ENCODE measurements at places on chromosomes 2 and 18.
A peak's percentile ranks its signal among the peaks of the same experiment; 100 is the strongest.

DNA sequence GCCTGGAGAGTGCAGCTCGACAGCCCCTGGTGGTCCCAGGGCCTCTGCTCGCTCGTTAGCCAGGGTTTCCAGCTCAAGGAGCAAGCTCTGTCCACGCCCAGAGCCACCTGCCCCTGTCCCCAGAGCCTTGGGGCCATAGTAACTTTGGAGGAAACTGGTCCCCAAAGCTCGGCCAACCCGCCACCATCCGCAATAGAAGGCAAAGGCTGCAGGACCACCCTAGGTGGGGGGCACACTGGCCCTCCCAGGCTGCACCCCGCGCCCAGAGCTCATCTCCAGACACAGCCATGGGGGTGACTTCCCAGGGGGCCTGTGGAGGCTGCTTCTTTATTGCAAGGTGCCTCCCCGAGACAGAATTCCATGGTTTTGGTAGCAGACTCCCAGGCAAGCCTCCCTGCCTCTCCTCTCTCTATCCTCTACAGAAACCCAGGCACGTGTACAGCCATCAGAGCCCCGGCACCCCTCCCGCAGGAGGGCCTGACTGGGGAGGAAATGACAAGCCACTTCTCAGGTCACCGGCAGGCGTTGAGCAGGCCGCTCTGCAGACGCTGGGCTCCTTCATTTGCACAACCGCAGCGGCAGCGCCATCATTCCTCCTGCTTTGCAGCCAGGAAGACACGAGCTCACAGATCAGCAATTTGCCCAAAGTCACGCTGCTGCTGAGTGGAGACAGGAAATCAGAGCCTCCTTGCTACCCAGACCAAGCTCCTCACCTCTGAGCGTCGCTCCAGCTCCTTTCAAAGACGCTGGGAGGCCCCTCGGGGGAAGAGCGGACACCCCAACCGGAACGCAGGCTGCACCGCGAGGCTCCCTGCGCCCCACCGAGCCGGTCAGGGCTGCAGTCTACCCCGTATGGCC, 80.2 kb downstream of the NDUFA10 start:
- no peak for DNase-seq

DNA sequence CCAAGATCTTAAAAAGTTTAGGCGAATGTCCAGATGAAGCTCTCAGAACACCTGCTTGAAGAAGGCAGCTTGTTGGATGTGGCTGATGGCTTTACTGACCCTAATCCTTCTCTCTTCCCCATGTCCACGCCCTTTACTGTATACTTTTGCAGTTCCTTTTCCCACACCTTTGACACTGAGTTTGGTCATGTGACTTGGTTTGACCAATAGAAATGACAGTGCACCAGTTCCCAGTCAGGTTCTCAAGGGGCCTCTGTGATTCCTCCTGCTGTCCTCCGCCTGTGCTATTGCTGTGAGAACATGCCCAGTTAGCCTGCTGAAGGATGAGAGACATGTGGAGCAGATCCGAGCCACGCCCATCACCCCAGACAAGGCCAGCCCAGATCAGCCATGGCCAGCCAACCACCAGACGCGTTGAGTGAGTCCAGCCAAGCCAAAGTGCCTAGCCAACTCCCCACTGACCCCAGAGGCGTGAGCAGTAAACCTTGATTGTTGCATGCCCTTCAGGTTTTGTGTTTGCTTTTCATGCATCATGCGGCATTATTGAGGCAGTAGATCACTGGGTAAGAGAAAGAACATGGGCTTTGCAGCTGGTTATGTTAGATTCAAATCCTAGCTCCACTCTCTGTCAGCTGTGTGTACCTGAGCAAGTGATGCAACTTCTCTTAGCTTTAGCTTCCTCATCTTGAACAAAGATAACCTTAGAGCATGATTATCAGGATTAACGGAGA, 258.0 kb upstream of the SIX2 start:
- DNase-seq = peak; percentile 9

- DNase-seq = no peak
Observed at GRCh38 chr18:12890964-12891363, 6.9 kb upstream of the PTPN2 start.

GRCh38 chr2:75200140-75201096, 1.1 kb upstream of the TACR1 start:
- peak; percentile 78 for DNase-seq

DNA sequence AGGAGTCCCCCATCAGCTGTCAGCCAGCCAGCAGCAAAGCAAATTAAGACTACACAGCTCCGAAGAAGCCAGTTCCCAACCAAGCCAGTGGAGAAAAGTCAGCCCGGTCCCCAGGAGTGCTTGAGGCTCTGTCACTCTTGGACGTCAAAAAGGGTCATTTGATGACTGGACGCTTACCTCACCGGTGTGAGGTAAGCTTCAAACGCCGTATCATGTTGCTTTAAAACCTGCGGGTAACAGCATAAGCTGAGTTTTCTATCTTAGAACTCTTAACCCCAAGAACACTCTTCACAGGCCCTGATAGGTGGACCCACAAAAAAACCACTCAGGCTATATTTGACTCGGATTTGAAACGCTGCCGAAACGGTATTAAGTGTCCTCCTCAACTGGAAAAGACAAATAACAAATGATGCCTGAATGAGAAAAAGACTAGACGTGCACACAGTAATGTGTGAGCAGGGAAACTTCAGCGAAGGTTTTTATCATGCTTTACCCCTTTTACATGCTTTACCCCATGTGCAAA, 682 bp upstream of the LNPK start:
- peak; percentile 54 for DNase-seq

- no peak for DNase-seq
Observed at GRCh38 chr2:236107942-236108625, 60.1 kb downstream of the GBX2 start.

GRCh38 chr2:121716126-121716525, 20.5 kb downstream of the NIFK start:
- no peak for DNase-seq

DNA sequence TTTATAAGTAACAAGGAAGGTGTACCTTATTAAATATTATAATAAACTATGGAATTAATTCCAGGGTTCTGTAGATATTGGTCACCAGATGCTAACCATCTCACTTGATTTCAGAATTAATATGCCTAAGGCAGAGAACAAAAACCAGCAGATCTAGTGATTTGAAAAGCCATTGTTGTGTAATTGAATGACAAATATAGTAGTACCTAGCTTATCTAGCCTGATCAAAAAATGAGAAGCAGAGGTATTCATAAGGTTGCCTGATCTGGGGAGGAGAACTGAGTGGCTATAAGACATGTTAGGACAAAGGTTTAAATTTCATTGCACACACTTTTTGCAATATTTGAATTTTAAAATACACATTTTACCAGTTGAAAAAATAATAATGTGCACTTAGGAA, 132.0 kb upstream of the UBE2E3 start:
- DNase-seq = no peak

DNA sequence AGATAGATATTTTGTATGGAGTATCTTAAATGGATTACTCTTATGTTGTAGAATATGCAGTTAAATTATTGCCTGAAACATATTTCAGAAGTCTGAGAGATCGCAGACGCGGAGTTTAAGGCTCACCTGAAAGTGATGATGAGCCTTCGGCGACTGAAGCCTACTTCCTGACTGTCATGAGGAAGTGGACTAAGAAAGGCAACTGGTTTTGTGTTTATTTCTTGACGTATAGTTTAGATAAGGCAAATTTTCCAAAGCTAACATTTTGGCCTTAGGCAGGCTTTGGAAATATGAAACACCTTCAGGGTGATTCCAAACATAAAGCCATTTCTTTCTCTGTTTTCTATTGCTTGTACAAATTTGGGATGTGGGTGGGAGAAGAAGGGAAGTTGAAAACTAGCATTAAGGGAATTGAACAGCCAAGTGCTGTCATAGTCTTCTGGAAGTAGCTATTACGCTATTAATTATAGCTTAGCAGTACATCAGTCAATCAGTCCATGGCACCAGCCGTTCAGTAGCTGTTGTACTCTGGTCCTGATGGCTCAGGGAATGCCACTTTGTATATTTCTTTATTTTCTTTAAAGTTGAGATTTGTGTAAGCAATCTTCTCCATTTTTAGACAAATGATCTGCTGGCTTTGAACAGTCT, 1.5 kb downstream of the GRHL1 start:
- DNase-seq = no peak

- no peak for DNase-seq
Observed at GRCh38 chr18:70116949-70117348, 88.5 kb downstream of the RTTN start.

GRCh38 chr2:232213176-232213575, 165.4 kb upstream of the ALPP start:
- DNase-seq = no peak

DNA sequence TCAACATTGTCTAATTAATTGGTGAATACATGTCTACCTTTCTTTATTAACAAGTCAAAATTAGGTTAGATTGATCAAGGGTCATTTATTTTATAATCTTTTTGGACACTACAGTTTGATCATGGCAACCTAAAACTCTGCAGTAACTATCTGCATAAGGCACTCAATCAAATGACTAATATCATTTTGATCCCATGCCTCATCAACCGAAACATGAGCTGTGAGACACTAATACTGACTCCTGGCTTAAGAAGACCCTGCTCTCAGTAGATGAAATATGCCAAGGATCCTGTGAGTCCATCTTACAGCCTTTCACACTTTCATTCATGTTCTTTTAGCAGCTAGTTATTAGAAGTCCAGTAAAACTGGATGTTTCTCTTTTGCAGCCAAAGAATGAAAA, 169.4 kb upstream of the CAVIN2 start:
- DNase-seq = no peak

- no peak for DNase-seq
Observed at GRCh38 chr18:36798738-36799473, 29.9 kb downstream of the TPGS2 start.

- DNase-seq = no peak
Observed at GRCh38 chr2:88638743-88639142, 11.5 kb upstream of the EIF2AK3 start.

- no peak for DNase-seq
Observed at GRCh38 chr2:158788951-158789350, 6.2 kb upstream of the DAPL1 start.

- DNase-seq = peak; percentile 51
Observed at GRCh38 chr2:27085673-27086089, 891 bp upstream of the KHK start.

DNA sequence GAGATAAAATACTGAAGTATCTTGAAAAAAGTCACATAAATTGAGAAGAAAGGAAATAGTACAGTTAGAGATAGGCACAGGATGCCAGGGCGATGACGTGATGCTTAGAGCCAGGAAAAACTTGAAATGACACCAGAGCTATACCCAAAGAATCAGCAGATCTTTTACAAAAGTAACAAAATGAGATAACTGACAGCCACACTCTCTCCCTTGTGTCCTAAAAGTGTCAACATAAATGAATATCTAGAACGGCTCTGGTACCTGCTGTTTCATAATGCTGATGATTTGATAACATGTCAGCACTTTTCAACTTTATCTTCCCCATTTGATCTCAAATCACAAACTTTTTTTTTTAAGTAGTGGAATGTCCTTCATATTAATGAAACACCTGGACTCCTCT, 45.6 kb upstream of the ZC3H15 start:
- no peak for DNase-seq

DNA sequence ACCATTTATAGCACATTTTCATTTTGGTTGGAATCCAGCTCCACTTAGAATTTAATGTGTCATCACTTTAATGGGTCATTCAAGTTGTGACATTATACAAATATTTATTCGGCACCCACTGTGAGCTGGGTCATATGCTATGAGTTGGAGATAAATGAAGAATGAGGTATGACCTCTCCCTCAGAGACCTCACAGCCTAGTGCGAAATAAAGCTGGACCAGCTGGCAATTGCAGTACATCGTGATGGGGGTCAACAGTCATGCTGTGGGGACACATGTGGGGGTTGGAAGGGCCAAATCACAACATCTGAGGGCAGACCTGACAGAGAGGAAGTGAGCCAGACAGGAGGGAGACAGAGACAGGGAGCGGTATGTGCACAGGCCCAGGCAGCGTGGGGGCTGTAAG, 175.4 kb downstream of the MAIP1 start:
- no peak for DNase-seq

- DNase-seq = no peak
Observed at GRCh38 chr18:12803069-12803936, 80.7 kb downstream of the PTPN2 start.

- no peak for DNase-seq
Observed at GRCh38 chr2:62114564-62114963, 81.4 kb upstream of the B3GNT2 start.

DNA sequence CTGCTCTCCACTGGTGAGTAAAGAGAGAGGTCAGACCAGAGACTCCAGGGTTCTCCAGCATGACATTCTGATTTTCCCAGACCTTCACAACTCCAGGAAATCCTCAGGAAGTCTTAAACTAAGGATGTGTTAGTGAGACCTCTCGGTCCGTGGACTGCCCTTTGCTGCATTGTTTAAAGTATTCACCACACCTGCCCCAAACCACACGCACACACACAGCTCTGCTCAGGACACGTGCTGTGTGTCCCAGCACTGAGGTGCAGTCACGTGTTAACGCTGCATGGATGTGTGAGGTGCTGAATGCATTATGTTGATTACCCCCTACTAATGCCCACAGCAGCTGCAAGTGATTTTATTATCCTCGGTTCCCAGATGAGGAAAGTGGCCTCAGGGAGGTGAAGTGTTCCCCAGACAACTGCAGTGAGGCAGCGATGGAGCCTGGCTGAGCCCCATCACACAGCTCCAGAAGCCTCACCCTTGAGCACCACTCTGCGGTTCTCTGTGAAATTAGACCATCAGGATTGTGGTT, 68.4 kb downstream of the TRAPPC12 start:
- peak; percentile 91 for DNase-seq

DNA sequence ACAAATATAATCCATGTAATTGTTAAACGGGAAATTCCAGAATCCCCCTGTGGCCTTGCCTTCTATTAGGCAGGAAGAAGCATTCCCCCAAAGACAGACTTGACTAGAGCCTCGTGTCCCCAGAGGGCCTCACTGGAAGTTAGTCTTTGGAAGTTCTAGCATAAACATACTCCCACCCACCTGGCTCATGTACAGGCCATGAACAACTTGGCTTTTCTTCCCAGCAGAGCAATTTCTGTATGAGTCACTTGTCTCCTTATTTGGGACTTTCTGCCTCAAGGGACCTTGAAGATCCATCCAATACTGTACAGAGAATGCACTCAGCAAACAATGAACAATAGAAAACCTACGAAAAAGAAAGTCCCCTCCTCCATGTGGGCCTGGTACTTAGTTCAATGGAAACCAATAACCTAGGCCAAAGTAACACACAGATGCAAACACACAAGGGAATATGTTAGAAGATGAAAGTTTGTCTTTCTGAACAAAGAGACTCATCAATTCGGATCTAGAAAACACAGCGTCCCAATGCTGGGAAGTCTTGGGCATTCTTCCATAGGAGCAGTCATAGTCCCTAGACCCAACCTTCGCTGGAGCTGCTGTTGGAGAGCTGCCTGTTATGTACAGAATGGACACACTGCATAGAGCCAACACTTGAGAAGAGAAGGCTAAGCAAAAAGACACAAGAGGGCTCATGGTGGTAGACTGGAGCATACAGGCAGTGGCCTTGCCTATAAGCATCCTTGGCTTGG, 303.5 kb downstream of the HRH4 start:
- DNase-seq = no peak

- DNase-seq = no peak
Observed at GRCh38 chr18:47184419-47185050, 8.4 kb upstream of the IER3IP1 start.

- no peak for DNase-seq
Observed at GRCh38 chr2:52404866-52405265, 1362.7 kb upstream of the CHAC2 start.

All from NCI-H345 (cell line).